ENCODE measurements at places on chromosomes 3 and 15. TPM values are rescaled to one million over a fixed set of nuclear protein-coding genes. Genes with fewer than 3 reads are reported as not detected.

Gene ZNF80
- total RNA-seq = not detected

Gene HHLA2
- not detected for total RNA-seq

Gene SCAP
- 57.7 TPM for total RNA-seq

Gene CAPN3
- 2.3 TPM for total RNA-seq

Gene C3orf70
- 2.4 TPM for total RNA-seq

Gene SLC9C1
- 0.16 TPM for total RNA-seq

Gene CCR9
- not detected for total RNA-seq

Gene GPR62
- not detected for total RNA-seq

Gene PRR20G
- not detected for total RNA-seq

Gene MASP1
- total RNA-seq = 9.1 TPM

Gene DAZL
- not detected for total RNA-seq

Gene RARRES1
- 13.9 TPM for total RNA-seq

Gene EPHB3
- total RNA-seq = 1.3 TPM

Gene CCR8
- total RNA-seq = not detected

Gene MED12L
- 1.8 TPM for total RNA-seq

Gene COLQ
- 1.3 TPM for total RNA-seq

Gene ADAMTSL3
- total RNA-seq = 3.9 TPM

Gene FSTL1
- total RNA-seq = 1,234 TPM

Gene FMN1
- total RNA-seq = not detected

Gene DALRD3
- 41.3 TPM for total RNA-seq

Gene CISH
- total RNA-seq = 0.32 TPM

Gene PCSK6
- 12.6 TPM for total RNA-seq

Gene SLC28A1
- total RNA-seq = not detected

Gene SCAANT1
- total RNA-seq = not detected

Gene PML
- 58.3 TPM for total RNA-seq

Gene INSYN1
- 2.9 TPM for total RNA-seq

Gene ZMYND10
- total RNA-seq = not detected

Gene PPARG
- 19.1 TPM for total RNA-seq

Gene SLITRK3
- total RNA-seq = not detected

Gene CNTN3
- 0.16 TPM for total RNA-seq

Gene CHL1
- total RNA-seq = not detected

Gene RAD51
- total RNA-seq = 9.1 TPM

Gene VWA5B2
- total RNA-seq = not detected

Gene FILIP1L
- total RNA-seq = 18.1 TPM

Gene CTXND1
- total RNA-seq = not detected

Gene LAMB2
- 356 TPM for total RNA-seq

Gene TTLL13
- total RNA-seq = not detected
